Activated T-helper 1 cell treated with anti-CD3 and anti-CD28 coated beads, Interleukin-2, amount 50 U/mL, for 16 hours (primary cell): ENCODE measurements at places on chromosomes 2 and 18.

DNA sequence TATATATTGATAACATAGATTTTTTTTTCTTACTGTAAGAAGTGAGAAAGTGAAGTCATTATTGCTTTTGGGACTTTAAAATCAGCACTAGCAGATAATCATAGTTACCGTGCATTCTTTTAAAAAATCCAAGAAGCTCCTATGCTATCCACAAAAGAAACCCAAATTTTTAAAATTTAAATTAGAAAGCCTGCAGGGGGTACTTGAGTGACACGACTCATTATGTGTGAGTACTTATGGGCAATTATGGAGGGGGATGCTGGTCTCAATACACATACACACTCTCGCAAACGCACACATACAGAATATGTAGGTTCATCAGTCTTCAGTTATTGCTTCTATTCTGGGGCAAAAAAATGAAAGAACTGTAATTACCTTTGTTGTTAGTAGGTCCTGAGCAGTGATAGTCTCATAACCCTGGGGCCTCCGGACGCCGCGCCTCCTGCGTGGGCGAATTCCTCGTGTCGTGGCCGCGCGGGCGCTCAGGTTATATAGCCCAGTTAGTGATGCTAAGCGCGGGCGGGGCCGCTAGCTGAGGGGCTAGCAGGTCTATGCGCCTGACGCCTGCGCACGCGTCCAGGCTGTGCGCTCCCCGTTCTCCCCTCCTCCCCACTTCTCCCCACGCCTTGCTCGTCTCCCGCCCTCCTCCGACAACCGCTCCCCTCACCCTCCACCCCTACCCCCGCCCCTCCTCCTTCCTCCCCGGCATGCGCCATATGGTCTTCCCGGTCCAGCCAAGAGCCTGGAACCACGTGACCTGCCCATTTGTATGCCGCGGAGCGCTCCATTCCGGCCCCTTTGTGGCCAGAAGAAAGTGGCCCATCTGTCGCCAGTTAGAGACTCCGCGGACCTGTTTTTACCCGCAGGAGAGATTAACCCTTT, at the start of gene NEUROD1:
TSS of gene NEUROD1 (minus strand) at position 463 of the 882 bp plus-strand sequence. CDS start 1,657 bp downstream, outside the sequence.
- no peak for DNase-seq

GRCh38 chr2:44470151-44470550, 108.4 kb downstream of the CAMKMT start:
- no peak for DNase-seq

GRCh38 chr18:52183107-52183506, 156.9 kb upstream of the DCC start:
- DNase-seq: no peak

DNA sequence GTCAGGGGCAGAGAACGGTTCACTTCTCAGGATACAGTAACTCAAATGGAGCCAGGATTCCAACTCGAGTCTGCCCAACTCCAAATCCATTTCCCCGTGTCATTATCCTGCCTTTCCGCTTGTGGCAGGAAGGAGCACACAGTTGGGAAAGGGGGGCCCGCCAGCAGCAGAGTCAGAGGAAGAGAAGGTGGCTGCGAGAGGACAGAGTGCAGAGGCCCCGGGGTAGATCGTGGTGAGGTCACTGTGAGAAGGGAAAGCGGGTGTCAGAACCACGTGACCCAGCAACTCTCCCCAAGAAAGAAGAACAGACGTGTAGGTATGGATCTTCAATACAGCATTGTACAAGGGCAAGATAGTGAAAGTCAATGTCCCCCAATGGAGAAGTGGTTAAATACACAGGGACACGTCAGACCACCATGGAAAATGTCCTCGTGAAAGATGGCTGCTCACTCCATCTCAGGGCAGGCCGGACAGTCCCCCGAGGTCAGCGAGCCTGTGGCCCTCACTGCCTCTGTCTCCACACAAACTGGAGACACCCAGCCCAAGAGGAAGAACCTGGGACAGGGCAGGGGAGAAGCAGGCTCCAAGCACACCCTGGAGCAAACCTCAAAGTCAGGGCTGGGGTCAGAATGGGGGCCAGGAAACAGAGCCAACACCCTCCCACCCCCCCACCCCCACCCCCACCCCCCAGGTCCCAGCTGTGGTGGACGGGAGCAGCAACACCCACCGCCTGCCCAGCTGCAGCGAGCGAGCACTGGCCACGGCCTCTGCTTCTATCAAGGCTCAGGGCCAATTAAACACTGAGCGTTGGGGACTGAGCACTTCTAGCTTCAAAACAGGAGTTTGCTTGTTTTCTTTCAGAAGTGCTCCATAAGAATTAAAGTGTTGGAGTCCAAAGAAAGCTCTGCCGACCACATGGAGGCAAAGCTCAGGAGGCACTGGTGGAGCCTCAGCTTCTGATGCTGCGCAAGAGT, 92.7 kb downstream of the EIPR1 start:
- DNase-seq: no peak

- no peak for DNase-seq
Observed at GRCh38 chr2:126634273-126634861, 21.6 kb upstream of the GYPC start.

DNA sequence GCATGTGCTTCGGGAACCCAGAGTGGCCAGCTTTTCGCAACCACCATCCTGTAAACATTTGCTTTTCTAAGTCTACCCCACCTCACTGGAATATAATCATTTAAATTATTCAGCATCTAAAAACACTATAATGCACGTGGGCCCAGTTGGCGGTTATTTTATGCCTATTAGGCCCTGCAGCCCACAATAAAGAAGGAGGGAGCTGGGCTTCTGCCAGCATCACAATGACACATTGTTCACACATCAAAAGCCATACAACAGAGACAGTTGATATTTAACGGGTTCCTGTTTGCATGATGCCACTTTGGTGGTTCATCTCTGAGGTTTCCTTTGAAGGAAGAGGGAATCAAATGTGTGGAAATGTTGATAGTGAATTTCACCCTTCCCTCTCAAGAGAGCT, 916.0 kb upstream of the CELF4 start:
- DNase-seq: no peak

GRCh38 chr2:102674370-102674769, 55.0 kb downstream of the SLC9A2 start:
- no peak for DNase-seq

DNA sequence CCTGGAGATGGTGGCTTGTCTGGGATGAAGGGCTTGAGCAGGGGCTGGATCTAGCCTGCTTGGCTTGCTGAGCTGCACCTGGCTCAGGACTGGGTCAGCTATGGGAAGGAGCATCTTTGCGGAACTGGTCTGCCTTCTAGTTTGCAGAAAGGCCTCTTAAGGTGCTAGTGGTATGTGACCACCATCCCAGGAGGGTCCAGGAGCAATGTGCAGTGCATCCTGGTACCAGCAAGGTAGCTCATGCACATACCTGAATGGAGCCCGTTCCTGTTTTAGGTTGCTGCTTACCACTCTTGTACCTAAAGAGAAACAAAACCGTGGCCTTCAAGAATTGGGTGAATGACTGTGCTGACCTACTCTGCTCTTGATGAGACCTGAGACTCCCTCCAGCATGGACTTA, 118.6 kb upstream of the PELI1 start:
- DNase-seq: no peak

- DNase-seq: no peak
Observed at GRCh38 chr2:58206785-58207184, 34.3 kb downstream of the FANCL start.

DNA sequence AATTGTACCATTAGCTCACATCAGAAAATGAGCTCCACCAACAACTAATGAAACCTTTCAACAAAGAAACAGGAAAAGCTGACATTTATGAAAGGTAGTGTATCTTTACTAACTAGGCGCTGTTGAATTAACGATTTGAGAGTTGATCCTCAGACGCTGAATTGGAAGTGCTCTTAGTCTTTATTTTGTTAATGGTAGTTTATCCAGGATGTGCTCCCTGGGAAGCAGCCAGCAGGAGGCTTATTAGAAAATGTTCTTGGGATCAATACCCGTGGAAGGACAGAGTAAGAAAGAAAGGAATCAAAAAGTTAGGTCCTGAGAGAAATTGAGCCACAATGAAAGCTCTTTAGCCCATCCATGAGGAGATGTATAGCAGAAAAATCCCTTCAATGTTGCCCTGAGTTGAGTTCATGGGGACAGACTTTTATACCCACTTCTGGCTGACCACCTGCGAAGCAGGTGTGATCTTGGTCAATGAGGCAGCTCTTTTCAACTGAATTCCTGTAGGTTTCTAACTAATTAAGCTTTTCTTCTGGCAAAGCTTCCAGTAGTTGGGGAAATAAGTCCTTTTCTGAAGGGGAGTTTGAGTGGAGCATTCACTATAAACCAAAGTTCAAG, 492.6 kb upstream of the REG3G start:
- DNase-seq: no peak

DNA sequence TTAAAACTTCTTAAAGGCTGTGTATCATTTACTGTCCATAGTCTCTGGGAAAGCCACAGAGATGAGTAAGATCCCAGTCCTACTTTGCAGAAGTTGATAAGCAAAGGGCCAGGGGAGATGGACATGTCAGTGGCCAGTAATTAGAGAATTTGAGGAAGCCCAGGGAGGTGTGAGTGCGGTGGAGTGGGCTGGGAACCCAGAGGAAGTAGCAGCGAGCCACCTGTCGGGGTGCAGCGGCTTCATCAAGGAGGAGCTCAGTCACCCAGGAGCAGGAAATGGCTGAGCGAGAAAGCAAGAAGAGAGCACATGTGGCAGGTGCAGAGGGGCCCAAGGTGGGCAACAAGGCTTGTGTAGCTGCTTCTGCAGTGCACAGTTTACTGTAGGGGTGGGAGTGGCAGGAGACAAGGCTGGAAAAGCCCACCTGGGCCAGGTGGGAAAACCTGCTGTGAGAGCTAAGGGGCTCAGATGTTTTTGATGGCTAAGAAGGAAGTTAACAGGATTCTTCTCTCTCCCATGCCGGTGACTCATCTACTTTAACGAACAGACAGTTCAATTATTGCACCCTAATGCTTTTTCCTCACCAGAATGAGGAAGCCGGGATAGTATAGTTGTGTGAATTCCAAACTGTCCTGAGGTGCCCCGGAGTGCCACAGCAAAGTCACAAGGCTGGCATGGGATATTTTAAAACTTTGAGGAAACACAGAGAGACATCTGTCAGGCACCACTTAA, 34.8 kb upstream of the MGAT5 start:
- DNase-seq: peak; percentile 13

DNA sequence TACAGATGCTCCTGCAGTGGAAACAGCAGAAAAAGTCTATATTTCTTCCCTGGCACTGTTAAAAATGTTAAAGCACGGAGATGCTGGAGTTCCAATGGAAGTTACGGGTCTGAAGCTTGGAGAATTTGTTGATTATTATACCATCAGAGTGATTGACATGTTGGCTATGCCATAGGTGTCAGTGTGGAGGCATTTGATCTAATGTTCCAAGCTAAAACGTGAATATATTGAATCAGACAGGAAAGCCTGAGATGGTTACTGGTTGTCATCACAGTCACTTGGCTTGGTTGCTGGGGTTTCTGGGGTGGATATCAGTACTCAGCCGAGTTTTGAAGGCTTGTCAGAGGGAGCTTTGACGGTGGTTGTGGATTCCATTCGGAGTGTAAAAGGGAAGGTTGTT, 262.9 kb upstream of the CNTNAP5 start:
- no peak for DNase-seq
